ENCODE measurements at places on chromosomes 12 and 14.

DNA sequence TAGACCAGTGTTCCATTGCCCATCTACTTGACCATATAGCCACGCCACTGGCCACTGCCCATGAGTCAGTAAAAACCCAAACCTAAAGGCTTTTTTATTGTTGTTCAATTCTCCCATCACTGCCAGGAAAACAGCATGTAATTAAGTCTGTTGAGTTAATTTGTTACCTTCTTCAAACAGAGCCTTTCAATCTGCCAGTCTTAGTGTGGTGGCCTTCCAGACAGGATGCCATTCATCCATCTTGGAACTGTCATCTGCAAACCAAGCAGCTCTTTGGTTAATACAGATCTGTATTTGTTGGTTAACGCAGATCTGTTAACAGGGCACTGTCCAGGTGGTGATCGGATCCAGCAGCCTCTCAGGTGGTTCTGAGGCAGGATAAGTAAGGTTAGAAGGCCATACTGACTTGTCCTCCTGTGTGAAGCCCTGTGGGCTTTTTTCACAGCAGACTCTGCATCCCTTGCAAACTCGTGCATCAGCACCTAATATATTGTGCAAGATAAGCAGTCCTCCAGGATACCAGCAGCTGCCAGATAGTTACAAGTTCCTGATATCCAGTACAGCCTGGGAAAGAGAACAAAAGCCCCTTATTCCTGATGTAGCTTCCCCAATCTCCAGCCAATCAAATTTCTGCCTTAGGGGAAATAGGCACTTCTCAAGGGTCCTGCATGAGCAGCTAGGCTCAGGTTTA is 59.1 kb upstream of the DHRS4 start:
- DNase-seq, result no peak

DNA sequence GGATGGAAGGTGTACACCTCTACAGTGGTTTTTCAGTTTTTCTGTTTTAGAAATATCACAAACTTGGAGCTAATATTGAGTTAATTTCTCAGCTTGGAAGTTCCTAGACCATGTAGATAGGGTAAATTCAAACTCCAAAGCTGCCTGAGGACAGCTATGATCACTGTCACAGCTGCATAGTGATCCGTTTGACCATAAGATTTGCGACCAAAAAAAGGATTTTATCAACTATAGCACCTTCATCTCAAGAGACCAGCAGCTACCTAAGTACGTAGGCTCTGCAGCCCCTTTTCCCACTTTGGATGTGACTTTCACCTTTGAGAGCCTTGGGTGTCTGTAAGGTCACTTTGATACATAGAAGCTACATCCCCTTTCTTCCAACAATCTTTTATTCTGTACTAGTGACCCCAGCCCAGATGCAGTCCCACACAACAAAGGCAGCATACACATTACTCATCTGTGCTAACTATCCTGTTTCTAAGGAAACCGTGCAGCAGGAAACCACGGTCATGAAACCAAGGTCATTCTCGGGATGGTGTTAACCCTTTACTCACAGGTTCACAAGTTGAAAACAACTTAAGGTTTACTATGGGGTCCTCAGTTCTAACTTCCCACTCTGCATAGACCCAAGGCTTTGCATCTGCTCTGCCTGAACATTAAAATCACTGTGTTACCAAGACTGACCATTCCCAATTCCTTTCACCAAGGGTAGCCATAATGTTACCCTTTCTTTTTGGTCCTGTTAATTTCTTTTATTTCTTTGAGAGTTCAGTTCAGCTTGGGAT is 75.4 kb downstream of the IFT81 start:
- peak; percentile 74 for DNase-seq

GRCh38 chr12:105166736-105167135 is 59.2 kb downstream of the WASHC4 start:
- peak; percentile 61 for DNase-seq

- DNase-seq, result no peak
These were observed 97.6 kb downstream of the POLR3B start for GRCh38 chr12:106455111-106455510.

DNA sequence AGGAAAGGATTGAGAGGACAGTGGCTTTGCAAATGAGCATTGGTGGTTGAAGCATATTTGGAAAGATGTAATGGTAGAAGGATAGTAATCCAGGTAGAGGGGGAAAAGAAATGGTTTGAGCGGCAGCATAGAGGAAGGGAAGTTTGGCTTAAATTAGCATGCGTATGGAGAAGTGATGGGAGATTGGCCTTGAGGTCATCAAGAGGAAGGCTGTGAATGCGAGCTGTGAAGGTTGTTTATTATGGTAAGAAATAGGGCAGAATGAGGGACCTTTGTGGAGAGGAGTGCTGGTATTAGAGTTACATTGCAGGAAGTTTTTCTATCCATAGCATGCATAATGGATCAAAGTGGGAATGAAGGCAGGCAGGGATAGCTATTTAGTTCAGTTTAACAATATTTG is 162.1 kb downstream of the TMTC2 start:
- DNase-seq, result no peak

- no peak for DNase-seq
These were observed 92.5 kb downstream of the ADCK1 start for GRCh38 chr14:77892381-77892871.

- DNase-seq, result no peak
These were observed 70.4 kb downstream of the CMAS start for GRCh38 chr12:22116376-22116775.

Measured in fibroblast of villous mesenchyme (primary cell).